AG09319 (cell line): ENCODE measurements at places on chromosomes 12 and 14.

DNA sequence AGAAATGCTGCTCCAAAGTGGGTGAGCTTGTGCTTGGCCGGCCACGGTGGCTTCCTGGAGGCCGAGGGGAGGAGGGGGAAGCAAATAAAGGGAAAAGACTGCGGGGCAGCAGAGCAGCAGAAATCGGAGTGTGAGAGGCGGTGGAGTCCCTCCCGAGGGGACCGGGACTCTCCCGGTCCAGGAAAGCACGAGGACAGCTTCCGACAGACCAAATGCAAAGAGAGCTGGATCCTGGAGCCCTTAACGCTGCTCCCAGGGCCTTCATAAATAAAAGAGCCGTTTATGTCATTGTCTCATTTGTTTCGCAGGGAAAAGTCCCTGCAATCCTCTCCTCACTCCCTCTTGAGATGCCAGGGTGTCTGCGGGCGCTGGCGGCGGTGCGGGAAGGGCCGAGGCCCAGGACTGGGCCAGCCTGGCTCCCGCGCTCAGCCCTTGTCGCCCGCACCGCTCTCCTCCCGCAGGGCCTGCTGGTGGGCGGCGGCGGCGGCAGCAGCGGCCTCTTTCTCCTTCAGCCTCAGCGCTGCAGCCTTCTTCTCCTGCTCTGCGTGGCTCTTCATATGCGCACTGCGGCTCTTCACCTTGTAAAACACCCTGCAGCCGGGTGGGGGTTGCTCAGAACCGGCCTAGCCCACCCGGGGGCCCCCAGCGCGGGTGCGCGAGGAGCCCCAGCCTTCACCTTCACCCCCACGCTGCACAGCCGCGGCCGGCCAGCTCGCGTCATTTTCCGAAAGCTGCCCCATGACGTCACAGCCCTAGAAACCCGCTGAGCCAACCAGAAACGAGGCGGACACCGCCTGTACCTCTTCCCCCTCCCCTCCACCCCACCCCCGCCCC is 4.5 kb upstream of the PNMA1 start:
- no peak for DNase-seq

DNA sequence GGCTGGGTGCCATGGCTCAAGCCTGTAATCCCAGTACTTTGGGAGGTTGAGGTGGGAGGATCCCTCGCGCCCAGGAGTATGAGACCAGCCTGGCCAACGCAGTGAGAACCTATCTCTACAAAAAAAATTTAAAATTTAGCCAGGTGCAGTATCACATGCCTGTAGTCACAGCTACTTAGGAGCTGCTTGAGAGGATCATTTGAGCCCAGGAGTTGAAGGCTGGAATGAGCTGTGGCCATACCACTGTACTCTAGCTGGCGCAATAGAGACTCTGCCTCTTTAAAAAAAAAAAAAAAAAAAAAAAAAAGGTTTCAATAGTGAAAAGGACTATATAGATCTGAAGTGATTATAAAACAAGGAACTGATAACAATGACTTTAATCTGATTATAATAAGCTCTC is 13.5 kb downstream of the PSMA3 start:
- DNase-seq, result no peak

- no peak for DNase-seq
Observed at GRCh38 chr14:52032204-52032801, 36.6 kb downstream of the NID2 start.

- DNase-seq, result peak; percentile 61
Observed at GRCh38 chr12:57135527-57136326, 7.4 kb downstream of the LRP1 start.

DNA sequence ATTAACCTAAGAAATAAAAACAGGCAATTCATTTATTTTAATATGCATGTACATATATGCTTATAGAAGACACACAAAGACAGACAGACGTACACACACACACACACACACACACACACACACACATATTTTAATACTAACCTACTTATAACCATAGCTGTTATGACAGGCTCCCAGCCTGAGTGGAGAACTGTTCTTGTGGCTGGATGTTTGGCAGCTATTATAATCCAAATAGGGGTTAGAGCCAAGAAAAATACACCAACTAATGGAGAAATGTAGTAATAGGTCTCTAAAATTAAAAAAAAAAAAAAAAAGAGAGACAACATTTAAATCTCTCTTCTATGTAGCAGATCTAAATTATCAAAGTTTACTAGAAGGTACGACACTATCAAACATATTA is 91.8 kb downstream of the SLC41A2 start:
- DNase-seq, result peak; percentile 32

- DNase-seq, result no peak
Observed at GRCh38 chr14:57737598-57737997, 128.3 kb downstream of the SLC35F4 start.

- no peak for DNase-seq
Observed at GRCh38 chr12:121668750-121669520, 519 bp downstream of the MORN3 start.

DNA sequence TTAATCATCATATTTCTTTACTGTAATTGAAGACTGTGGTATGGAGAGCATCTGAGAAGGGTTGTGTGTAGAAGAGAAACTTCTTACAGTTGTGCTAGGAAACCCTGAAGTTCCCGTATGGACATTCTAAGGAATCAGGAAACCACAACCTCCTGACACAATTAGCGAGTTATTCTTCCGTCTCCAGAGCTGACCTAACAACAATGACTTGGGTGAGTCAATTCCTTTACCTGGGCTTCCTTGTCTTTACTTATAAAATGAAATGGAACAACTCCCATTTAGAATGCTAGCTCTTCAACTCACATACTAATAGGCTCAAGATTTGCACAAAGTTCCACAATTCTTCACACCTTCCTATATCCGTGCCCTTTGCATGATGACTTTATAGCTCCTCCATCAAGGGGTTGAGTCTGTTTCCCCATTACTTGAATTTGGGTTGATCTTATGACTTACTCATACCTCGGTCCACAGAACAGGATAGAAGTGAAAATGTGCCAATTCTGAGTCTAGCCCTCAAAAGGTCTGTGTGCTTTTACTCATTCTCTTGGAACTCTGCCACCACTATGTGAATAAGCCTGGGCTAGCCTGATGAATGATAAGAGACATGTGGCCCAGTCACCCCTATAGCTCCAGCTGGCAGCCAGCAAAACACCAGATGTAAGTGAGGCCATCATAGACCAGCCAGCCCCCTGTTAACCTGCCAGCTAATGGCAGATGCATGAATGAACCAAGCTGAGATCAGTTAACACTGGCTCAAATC is 459.4 kb downstream of the ETNK1 start:
- DNase-seq, result peak; percentile 53

- no peak for DNase-seq
Observed at GRCh38 chr12:18895946-18896345, 158.0 kb downstream of the CAPZA3 start.

DNA sequence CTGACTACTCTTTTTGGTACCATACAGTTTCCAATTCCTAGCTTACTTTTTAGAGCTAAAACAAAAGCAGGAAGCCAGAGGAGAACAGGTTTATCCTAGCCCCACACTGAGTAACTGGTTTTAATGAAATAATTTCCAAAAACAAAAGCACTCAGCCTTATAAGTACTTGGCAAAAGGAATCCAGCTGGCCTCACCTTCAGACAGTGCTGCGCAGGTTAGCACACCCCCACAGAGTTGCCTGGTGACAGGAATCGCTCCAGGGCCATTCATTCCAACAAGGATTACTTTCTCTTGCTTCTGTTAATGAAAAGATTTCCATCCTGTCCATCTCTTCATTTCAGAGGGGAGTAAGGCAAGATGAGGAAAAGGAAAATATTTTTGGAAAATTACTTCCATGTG is 84.6 kb downstream of the SCFD1 start:
- no peak for DNase-seq

- no peak for DNase-seq
Observed at GRCh38 chr12:132379996-132380395, 50.6 kb upstream of the GALNT9 start.

DNA sequence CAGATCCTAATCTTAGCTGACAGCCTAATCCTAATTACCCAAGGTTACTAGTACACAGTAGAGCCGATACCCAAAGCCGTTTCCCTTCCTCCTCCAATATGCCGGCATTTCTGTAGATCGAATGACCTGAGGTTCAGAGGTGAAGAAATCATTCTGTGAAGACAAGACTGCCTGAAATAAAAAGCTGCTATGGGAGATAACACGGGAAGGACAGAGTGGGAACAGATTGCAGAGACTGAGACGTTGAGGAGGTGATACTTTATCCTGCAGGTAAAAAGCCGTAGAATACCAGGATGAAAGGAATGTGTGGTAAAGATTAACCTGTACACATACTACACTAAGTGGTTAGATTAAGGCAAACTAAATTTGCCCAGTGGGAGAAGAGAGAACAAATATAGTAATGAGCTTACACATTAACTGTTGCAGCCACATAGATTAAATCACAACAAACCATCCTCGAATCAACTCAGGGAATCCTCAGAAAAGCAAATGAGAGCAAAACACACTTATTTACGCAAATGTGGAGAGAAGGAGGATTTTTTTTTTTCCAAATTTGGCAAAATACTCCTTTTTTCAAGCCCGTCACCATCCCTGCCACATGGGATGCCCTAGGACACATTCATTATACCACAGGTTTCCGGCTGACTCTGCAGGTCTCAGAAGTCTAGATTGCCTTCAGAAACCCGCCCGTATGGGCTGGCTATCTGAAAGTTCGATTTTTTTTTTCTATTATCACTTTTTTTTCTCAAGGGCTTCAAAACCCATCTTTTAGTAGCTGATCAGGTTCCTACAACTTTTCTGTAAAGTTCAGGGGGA is 188.0 kb downstream of the TTC8 start:
- DNase-seq, result no peak

GRCh38 chr14:67510836-67511235 is 22.3 kb upstream of the PLEKHH1 start:
- no peak for DNase-seq

DNA sequence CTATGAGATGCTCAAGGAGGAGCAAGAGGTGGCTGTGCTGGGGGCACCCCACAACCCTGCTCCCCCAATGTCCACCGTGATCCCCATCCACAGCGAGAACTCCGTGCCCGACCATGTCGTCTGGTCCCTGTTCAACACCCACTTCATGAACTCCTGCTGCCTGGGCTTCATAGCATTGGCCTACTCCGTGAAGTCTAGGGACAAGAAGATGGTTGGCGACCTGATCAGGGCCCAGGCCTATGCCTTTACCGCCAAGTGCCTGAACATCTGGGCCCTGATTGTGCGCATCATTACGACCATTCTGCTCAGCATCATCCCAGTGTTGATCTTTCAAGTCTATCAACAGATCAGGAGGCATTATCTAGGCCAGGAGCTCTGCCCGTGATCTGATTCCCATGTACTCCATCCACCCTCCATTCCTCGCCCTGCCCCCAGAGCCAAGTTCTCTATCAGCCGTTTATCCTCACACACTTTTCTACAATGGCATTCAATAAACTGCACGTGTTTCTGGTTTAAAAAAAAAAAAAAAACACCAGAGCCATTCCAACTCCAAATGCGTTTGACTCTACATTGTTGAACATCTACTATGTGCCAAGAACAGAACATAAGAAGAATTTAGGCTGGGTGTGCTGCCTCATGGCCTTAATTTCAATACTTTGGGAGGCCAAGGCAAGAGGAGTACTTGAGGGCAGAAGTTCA is 17.5 kb downstream of the ATXN2 start:
- DNase-seq, result no peak

- DNase-seq, result no peak
Observed at GRCh38 chr12:32139064-32139421, 32.4 kb downstream of the BICD1 start.

DNA sequence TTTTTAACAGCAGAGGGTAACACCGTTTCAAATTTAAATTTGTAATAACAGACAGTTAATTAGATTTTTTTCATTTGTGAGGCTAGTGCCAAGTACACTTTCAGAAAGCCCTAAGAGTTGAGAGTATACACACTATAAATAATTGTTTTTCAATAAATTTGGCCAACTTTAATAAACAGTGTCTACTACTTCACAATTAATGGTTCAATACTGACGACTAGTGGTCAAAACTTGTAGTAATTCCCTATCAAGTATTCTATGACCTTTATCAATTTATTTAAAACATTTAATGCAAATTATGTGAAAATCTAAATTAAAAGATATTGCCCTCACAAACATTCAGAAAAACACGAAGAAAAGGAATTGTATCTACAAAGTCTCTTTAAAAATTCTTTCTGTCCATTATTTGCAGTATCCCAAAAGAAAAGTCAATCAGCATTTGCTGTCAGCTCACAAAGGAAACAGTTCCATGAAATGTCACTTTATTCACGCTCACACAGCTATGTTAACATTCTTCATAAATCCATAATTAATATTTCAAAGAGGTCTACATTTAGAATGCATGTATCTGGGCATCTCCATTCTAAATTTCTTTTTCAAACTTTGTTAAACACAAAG is 91.2 kb downstream of the CEP128 start:
- peak; percentile 18 for DNase-seq

DNA sequence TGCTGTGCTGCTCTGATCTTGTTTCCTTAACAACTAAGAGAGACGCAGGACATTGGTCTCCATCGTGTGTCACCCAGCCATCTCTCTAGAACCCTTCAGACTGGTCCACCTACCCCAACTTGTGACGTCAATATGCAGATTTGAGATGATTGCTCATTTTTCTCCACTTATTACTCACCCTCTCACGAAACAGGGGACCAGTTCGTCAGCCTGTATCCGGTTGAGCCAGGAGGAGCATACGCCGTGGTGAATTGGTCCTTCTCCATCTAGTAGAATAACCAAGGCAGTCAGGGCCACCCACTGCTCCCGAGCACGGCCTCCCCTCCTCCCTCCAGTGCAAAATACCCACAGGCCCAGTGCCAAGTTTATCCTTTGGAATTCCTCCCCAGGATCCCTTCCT is 36.2 kb upstream of the FBXO21 start:
- no peak for DNase-seq

DNA sequence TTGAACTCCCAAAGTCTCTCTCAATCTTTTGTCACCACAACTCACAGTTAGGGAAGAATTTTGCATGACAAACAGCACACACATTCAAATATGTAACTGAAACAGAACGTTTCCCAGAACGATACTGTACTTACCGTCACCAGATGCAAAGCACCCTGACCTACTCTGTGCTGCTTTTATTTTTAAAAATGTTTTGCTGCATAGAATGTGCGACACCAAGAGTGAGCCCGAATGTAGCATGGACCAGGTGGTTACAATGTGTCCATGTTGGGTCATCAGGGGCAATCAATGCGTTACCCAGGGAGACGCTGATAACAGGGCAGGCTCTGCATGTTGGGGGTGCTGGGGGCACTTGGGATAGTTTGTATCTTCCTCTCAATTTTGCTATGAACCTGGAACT is 14.6 kb upstream of the EIF5 start:
- DNase-seq, result no peak

DNA sequence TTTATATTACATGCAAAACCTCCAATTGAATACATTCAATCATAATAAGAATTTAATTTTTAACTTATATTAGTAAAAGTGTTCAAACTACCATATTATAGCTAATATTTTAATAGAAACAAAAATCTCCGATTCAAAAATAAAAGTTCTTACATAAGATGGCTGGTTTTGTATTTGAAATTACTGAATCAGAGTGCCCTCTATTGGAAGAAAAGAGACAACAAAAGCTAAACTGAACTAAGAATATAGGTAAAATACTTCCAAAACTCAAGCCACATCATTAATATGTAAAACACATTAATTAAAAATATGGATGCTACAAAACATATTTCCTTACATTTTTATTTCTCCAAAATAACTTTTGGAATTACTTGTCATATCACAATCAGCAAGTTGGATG is 120.3 kb downstream of the GARIN6 start:
- no peak for DNase-seq
